ENCODE measurements at places on chromosomes 3 and 15.

GRCh38 chr3:156471431-156471830, 83.5 kb downstream of the SSR3 start:
- DNase-seq: no peak

GRCh38 chr3:157220211-157220610, 60.3 kb upstream of the CCNL1 start:
- no peak for DNase-seq

GRCh38 chr3:156997351-156997750, 162.6 kb downstream of the CCNL1 start:
- no peak for DNase-seq

- no peak for DNase-seq
These were observed 21.9 kb upstream of the AP3B2 start for GRCh38 chr15:82731527-82731926.

DNA sequence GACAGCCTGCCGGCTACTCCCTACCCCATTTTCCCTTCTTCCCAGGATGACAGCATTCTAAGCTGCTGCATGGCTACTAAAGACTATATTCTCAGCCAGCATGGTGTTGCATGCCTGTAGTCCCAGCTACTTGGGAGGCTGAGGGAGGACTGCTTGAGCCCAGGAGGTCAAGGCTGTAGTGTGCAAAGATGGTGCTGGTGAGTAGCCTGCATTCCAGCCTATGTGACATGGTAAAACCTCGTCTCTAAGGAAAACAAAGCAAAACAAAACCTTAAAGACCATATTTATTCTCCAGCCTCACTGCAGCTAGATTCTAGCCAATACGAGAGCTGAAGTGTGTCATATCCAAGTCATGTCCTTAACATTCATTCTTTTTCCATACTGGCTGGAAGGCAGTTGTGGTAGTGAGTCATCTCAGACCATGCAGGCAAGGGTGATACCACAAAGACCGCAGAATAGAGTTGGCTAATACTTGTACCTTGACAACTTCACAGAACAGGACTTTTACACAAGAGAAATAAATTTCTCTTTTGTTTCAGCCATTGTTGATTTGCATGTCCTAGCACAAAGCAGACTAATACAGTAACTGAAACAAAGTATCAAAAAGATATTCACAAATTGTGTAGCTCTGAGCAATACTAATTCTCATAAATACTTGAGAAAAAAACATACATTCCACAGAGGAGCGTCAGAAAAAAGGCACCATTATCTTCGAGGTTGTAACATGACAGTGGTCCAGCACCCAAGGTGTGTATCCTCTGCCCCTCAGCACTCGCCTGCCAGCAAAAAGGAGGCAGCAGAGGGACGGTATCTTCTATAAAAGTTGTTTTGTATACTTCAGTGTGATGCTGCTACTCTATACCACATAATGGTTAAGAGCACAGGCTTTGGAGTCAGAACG, 14.8 kb downstream of the PBRM1 start:
- no peak for DNase-seq

GRCh38 chr15:43872416-43873020, 45.7 kb downstream of the WDR76 start:
- DNase-seq: no peak

DNA sequence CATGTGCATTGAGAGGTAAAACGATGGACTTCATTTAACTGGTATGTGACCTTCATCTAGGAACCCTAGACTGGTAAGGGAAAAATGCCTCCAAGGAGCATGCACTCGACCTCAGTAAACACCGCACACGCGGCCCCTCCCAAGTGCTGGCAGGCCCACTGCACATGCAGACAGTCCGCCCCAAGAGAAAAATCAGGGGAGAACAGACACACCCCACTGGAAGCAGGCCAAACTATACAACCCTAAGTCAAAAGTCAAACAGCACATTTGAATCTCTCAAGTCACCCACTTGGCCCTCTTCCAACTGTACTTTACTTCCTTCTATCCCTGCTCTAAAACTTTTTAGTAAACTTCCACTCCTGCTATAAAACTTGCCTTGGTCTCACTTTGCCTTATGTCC, 250.1 kb upstream of the HES1 start:
- no peak for DNase-seq

DNA sequence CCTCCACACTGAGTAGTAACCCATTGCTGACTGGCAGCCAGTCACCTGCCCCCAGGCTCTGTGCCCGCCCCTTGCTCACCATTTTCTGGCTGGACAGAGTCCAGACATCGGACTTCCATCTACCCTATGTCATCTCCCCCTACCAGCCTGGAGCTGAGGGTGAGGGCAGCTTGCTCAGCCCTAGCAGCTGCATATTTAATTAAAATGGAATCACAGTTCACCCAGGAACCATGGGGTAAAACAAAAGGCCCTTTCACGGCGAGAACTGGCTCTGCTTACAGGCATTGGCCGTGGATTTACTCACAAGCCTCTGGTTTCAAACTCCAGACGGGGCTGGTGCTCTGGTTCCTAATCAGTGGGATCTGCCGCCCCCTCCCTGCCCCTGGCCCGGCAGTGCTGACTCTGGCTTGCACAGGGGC, 94.9 kb upstream of the ATP2B2 start:
- no peak for DNase-seq

DNA sequence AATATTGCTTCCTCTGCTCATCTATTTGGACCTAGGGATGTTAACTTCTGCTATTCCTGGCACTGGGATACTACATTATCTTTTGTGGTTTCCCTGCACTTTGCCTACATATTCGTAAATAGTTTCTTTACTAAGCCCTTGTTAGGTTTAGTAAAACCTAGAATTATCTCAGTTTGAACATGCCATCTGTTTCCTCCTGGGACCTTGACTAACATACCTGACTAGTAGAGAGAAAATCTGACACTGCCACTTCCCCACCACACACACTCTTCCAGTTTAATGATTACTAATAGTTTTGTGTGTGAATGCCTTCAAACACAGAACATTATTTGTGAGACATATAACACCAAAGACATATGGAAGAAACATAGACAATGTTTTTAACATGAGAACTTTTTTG, 28.2 kb upstream of the SOX2 start:
- DNase-seq: no peak

- no peak for DNase-seq
These were observed 44.4 kb upstream of the GK5 start for GRCh38 chr3:142269767-142270166.

GRCh38 chr3:72760225-72760624, 88.0 kb downstream of the SHQ1 start:
- no peak for DNase-seq

DNA sequence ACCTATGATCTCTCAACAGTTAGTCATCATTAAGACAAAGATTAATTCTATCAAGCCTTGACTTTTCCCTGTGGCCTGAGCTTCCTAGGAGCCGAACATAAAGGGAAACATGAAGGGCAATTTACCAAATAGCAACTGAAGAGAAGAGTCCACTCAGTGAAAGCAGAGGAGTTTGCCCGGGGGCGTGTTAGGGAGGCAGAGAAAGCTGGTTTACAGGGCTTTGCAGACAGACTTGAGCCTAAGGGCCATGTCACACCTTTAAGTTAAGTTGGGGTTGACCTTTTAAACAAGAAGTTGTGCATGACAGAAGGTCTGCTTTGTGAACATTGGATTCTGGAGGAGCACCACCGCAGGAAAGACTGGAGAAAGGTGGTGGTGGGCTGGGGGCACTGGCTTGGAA, 701.8 kb upstream of the CFAP20DC start:
- no peak for DNase-seq

DNA sequence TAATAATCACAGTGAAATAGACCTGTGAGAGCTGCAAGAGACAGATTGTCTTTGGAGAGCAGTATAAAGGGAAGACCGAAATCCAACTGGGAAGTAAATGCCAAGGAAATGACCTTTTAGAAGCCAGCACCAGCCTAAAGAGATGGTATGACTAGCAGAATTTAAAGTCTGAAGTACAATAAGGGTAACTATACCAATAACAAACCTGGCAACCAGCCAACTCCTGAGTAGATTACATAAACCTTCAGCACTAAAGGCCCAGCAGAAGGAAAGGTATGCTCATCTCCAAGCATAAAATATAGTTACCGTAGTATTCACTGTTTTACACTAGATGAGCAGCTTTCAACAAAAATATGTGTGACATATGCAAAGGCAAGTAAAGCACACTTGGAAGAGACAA, 155.1 kb upstream of the SATB1 start:
- no peak for DNase-seq

DNA sequence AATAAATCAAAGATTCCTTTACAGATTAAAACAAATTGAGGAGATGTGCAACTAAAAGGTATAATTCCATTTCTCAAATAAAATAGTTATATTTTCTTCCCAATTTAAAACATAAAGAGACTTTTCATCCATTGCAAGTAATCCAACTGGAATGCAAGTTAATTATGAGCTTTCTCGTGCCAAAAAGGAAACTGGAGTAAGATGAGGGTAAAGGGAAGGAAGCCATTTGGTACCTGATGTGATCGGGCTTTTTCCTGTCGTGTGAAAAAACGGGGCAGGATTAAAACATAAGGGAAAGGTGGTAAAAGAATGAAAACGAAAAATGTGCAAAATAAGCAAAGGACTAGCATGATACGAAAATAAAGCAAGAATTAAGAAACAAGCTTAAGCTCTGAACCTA, 41.8 kb upstream of the XXYLT1 start:
- DNase-seq: no peak

DNA sequence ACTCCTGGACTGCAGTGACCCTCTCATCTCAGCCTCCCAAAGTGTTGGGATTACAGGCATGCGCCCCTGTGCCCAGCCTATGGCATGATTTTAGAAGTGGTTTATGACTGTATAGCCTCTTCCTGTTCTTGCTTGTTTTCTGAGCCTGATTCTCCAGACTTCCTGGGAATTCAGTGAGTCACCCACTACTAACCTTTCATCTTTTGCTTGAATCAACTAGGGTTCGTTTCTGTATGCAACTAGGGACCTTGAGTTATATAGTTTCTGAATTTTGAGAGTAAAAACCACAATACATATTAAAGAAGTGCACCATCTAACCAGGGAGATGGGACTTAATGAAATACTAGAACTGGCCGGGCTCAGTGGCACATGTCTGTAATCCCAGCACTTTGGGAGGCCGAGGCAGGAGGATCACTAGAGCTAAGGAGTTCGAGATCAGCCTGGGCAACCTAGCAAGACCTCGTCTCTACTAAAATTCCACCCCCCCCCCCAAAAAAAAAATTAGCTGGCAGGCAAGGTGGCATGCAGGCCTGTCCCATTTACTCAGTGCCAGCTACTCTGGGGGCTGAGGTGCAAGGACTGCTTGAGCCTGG, 76.0 kb downstream of the ZNF609 start:
- no peak for DNase-seq

- no peak for DNase-seq
These were observed 60.6 kb downstream of the SLC12A8 start for GRCh38 chr3:125151916-125152315.

- DNase-seq: peak; percentile 53
These were observed at the start of gene C15orf62 for GRCh38 chr15:40769274-40770146. C15orf62 (plus strand) TSS chr15:40769980; CDS start chr15:40770496, 516 bp downstream.

GRCh38 chr3:93969997-93970396, 3.7 kb downstream of the PROS1 start:
- no peak for DNase-seq

GRCh38 chr3:46470831-46471230, 6.1 kb upstream of the LTF start:
- no peak for DNase-seq

DNA sequence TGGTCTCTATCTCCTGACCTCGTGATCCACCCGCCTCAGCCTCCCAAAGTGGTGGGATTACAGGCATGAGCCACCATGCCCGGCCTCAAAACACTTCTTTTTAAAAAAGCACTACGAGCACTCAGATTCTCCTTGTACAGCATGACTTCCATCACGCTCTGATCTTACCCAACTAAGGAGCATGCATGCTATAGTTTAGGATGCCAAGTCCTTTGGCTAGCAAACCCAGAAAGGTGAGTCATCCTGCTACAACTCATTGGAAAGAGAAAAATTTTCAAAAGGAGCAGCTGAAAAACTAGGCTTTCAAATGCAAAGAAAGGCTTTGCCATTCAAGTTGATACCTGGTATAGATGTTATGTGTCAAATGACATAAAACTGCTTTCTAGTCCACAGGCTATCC, 70.3 kb upstream of the PRICKLE2 start:
- no peak for DNase-seq

DNA sequence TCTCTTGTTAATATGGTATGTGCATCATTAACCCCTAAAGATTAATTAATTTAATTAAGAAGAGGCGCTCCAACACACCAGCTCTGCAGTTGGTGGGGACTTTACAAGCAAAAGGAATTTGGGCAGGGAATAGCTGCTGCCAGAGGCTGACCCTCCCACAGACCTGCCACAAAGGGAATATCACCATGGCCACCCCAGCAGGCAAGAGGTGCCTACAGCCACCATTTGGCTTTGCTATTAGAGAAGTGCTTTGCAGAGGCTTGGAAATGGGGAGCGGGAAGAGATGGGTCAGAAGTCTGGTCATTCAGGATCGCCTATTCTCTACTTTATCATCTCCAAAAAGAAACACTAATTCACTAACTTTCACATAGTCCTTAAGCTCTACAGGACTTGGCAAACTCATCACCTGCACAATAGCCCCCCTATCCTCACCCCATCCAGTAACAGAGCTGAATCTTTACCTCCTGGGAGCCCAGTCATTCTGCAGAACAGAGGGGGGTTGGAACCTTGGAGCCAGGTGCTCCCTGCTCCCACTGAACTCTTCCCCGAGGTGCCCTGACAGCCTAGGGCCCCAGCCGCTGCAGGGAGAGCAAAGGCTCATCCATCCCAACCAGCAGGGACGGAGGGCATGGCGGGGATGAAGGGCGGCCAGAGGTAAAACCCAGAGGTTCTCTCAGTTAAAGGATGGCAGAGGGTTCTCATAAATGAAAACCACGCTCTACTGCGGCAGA, 29.7 kb downstream of the LRIG1 start:
- DNase-seq: no peak

DNA sequence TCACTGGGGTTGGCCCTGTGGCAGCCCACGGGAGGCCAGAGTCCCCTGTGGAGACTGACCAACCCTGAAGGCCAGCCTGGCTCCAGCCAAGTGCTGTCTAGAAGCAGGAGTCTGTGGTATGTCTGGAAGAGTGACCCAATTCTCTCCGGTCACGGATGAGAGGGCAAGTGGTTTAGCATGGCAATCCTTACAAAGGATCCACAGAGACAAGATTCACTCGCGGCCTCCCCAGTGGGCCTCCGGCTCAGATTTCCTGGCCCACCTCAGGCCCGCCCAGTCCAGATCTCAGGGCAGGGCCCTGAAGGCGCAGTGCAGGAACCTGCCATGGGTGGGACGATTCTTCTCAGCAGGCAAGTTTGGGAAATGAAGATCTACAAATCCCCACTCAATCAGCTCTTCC, 5.0 kb upstream of the BCL2L10 start:
- DNase-seq: no peak

- no peak for DNase-seq
These were observed 451.7 kb upstream of the SGO1 start for GRCh38 chr3:20637729-20638128.

- DNase-seq: no peak
These were observed 888 bp downstream of the TMOD3 start for GRCh38 chr15:51830276-51830806.

- no peak for DNase-seq
These were observed 546.9 kb upstream of the CCDC54 start for GRCh38 chr3:106830334-106830733.

All from activated T-cell treated with anti-CD3 and anti-CD28 coated beads for 1 hour (primary cell).